ENCODE measurements at places on chromosomes 4 and X. TPM values are rescaled to one million over a fixed set of nuclear protein-coding genes. Genes with fewer than 3 reads are reported as not detected.

DNA sequence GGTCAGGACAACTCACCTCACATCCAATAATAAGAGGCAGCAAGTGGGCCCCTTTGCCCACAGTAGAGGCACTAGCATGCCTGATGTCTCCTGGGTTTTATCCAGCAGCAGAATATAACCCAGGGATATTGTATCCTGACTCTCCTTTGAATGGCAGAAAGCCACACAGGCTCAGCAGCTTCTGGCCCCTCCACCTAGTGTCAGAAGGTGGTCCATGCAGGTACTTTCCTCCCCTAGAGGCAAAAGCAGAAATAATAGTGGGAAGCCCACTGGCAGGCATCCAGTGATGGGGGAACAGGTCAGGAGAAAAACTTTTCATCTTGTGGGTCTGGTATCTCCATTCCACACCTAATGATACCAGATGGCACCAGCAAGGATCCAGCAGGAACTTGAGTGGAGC lies 75.5 kb upstream of the IRS4 start:
- DNase-seq, result no peak

DNA sequence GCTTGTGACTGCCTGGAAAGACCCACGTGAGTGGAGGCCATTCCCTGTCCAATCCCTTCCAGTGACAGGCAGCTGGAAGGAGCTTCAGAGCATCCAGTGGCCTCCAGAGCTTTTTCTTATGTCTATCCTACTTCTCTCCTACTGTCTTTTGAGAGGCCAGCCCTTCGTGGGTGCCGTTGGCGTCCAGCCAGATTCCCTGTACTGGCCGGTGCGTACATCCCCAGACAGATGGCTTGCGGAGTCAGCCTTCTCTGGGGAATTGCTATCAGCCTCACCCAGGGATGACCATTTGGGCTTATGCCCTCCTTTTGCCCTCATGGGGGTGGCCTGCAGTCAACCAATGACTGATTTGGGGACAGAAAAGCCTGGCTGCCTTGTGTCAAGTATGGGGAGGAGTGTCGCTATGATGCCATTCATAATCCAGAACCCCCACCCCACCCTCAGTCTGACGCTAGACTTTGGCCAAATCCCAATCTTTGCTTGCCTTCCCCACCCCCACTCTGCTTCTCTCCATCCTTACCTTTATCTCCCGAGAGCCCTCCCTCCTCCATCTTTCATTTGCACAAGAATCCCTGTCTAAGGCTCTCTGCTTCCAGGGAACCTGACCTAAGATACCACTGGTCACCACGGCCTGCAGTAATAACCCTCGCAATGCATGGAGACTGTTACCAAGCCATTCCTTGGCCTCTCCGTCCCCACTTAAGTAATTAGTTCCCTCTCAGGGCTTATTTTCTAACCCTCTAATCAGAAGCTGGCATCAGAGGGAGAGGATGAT lies 150.3 kb upstream of the BCOR start:
- DNase-seq, result no peak

GRCh38 chr4:151541389-151542071 lies 132.6 kb downstream of the FHIP1A start:
- DNase-seq, result no peak

DNA sequence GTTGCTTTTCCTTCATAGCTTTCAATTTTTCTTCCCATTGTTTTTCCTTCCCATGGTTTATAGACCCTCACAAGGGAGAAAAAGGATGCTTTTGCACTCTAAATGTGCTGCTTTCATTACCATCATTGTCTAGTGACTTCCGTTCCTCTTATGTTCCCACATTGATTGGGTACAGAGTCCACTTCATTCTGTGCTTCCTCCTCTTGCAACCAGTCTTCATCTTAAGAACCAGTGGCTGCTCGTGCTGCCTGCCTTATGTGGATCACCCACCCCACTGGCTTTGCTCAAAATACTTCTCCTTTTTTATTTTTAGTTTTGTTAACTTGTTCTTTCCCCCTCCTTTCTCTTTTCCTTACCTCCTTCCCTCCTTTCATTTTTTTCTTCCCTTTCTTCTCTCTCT lies 76.5 kb upstream of the BOD1L1 start:
- no peak for DNase-seq

GRCh38 chr4:181148470-181148869 lies 1094.7 kb upstream of the TENM3 start:
- no peak for DNase-seq

TLR8 gene
- total RNA-seq, result not detected

SERPINA7 gene
- not detected for total RNA-seq

DNA sequence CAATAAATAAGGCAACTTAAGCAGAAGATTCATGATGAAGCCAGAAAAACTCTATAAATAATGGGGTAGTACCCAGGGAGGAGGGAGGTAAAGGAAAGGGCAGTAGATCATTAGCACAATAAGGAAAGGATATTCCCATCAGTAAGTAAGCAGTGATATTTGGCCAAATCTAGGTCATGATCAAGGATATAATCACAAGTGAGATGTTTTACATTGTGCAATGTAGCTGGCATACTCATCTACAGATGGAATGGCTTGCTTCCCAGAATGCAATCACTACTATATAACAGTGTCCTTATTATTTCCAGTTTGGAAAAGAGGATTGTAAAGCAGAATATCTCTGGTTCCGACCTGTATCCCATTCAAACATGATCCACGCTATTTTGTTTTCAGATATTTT lies 483.4 kb downstream of the RPA4 start:
- DNase-seq, result no peak

DNA sequence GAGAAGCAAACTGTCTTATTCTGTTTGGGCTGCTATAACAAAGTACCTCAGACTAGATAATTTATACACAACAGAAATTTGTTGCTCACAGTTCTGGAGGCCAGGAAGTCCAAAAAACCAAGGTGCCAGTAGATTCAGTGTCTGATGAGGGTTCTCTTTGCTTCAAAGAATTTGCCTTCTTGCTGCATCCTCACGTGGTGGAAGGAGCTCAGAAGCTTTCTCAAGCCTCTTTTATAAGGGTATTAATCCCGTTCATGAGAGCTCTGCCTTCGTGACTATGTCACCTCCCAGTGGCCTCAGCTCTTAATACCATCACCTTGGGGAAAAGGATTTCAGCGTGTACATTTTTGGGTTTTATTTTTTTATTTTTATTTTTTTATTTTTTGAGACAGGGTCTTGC lies 20.1 kb downstream of the CA5B start:
- DNase-seq, result no peak

- DNase-seq, result no peak
Observed at GRCh38 chrX:72568406-72569092, 4.1 kb downstream of the HDAC8 start.

GRCh38 chr4:107665001-107665400 lies 55.0 kb downstream of the PAPSS1 start:
- DNase-seq, result no peak

Measured in osteocyte (in vitro differentiated cells).